Fibroblast of pulmonary artery (primary cell): ENCODE measurements at places on chromosomes 2 and 18.

DNA sequence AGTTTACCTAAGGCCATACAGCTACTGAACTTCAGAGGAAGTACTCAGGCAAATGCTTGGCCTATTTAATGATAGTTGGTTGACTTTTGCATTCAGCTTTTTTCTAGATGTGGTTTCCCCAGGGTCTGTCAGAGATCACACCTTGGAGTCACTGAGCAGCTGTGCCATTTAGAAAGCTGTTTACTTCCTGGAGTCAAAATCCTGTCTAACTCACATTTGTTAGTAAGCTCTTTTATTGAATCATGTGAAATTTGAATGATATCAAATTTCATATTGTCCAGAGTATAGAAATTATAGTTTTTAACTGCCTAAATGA lies 7.6 kb upstream of the TRIB2 start:
- DNase-seq = no peak

GRCh38 chr18:24734058-24734457 lies 273.6 kb downstream of the HRH4 start:
- no peak for DNase-seq

GRCh38 chr2:211435331-211435730 lies 878.9 kb downstream of the CPS1 start:
- DNase-seq = no peak

- no peak for DNase-seq
Observed at GRCh38 chr2:168090366-168091135, 156.8 kb downstream of the STK39 start.

DNA sequence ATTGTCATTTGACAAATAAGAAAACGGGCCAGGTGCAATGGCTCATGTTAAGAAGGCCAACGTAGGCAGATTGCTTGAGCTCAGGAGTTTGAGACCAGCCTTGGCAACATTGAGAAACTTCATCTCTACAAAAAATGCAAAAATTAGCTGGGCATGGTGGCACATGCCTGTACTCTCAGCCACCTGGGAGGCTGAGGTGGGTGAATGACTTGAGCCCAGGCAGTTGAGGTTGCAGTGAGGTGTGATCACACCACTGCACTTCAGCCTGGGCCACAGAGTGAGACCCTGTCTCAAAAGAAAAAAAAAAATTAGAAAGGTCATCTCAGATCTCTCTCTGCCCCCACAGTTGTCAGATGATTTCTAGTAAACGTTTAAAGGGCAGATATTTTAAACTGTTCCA lies 4.4 kb downstream of the SESTD1 start:
- no peak for DNase-seq

GRCh38 chr2:56483081-56483480 lies 299.3 kb downstream of the CCDC85A start:
- DNase-seq = no peak

DNA sequence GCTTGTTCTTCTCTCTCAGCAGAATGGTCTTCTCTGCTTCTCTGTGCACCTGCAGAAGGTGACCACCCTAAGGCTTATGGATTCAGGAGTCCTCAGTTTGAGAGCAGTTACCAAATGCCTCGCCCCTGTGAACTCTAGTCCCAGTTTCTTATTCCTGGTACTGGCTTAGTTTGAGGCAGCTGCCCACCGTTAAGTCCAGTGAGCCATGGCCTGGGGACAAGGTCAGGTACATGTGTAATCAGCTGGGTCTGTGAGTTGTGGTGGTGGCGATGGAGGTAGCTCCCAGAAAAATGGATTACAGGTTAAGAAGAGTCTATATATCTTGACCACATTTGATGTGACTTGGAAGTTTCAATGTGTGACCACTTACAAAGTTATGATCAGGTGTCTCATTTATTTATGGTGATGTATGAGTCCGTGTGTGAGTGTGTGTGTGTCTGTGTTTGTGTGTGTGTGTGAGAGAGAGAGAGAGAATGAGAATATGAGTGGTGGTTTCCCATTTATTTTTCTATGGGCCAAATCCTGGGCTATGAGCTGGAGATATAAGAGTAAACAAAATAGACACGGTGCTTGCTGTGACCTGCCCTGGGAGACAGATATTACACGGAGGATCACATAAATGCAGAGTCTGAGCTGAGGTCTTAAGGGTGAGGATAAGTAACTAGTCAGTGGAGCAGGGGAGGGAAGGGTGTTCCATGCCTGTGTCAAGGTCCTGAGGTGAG lies 13.0 kb upstream of the IL1RN start:
- DNase-seq = no peak

DNA sequence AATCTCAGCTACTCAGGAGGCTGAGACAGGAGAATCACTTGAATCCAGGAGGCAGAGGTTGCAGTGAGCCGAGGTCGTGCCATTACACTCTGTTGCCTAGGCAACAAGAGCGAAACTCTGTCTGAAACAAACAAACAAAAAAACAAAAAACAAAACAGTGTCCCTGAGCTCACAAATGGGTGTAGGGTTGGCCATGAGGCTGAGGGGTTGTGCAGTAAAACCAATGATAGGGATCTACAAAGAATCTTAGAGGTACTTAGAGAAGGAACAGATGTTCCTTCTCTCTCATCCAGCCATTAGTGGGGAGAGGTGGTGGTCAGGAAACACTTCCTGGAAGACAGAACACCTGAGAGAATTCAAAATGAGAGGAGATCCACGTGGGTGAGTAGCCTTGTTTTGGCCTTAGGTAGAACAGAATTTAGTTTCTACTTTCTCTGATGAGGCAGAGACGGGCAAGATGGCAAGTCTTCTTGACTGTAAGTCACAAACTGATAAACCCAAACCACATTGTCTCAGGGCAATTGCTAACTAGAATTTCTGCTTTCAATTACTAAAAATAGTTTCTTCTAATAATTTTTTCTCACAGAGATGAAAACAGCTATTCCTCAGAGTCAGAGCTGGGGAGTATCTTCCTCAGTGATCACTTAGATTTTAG lies 61.5 kb upstream of the PPM1B start:
- no peak for DNase-seq

DNA sequence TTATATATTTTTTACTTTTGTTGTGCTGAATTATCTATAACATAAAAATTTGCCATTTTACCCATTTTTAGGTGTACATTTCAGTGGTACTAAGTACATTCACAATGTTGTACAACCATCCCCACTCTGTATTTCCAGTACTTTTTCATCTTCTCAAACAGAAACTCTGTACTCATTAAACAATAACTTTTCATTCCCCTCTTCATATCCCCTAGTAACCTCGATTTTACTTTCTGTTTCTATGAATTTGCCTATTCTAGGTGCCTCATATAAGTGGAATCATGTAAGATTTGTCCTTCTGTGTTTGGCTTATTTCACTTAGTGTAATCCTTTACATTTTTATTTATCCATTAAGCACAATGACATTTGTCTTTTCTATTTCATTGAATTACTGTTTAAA lies 51.3 kb downstream of the GTF2A1L start:
- no peak for DNase-seq

DNA sequence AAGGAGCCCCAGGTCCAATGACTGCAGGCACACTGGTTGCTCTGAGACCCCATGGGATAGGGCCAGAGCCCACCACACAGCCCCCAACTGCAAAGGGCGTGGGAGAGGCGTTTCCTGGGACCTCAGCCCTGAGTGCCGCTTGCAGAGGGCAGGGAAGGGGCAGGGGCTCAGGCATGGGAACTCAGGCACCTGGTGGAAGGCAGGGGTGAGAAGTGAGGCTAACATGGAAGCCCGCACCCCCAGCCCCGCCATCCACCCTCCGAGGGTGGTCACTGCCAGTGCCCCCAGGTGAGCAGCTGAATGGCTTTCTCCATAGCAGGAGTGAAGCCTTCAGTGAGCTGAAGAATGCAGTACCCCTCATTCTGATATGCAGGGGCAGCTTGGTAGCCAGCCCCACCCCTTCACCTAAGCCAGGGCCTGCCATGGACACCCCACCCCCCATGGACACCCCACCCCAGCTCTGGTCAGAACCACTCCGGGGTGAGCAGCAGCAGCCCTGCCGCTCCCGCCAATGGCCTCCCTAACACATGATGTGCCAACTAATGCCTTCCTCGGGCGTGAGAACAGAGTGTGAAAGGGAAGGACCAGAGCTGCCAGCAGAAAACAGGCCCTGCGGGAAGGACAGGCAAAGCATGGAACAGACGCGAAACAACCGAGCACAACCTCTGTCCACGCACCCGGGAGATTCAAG lies 6.6 kb downstream of the KIF1A start:
- no peak for DNase-seq

DNA sequence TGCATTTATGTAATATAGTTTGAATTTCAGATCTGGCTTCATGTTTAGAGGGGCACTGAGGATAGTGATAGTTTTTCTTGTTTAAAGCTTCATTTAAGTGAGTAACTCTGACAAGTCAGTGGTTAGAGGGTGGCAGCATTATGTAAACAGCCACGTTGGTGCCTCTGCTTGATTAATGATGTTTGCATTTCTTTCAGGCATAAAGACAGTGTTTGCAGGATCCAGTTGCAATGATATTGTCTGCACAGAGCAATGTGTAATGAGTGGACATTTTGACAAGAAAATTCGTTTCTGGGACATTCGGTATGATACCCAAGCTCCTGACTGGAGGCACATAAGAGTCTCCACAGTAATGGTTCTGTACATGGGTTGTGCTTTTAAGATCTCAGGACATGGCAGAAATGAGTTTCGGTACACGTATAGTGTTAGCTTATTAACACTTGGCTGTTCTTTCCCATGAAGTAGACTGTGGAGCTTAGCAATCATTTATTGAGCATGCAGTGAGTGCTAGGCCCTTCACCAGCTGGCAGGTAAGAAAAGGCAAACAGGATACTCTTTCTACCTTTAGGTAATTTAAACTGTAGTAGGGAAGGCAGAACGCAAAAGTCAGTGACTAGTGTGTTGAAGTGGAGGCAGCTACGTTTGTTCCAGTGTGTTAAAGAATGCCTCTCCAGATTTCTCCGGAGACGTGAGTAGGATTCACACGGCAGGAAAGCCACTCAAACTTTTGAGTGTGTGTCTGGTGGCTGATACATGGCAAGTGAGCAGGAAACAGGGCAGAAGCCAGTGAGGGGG lies 17.4 kb upstream of the SAG start:
- no peak for DNase-seq

- no peak for DNase-seq
Observed at GRCh38 chr2:8054070-8054469, 627.8 kb upstream of the ID2 start.

GRCh38 chr2:136254681-136255080 lies 136.7 kb upstream of the CXCR4 start:
- DNase-seq = no peak

DNA sequence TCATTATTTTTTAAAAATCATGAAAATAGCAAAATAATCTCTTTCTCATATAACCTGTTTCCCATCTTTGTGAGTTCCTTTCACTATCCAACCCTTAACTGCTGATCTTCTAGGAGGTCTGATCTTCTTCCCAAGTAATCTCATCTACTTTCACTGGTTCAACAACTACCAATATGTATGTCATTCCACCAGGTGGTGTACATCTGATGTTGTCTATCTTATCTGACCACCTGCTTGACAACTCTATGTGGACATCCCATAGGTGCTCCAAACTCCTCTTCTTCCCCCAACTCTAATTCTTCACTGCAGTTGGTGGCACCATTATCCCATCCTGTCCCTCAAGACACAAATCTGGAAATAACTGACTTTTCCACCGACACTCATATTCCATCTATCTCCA lies 62.5 kb downstream of the FAM228A start:
- DNase-seq = no peak

GRCh38 chr2:75513616-75514170 lies 47.0 kb downstream of the EVA1A start:
- no peak for DNase-seq

GRCh38 chr18:48033790-48034650 lies 103.6 kb upstream of the SMAD2 start:
- peak; percentile 10 for DNase-seq

GRCh38 chr18:78390952-78391348 lies 588.7 kb upstream of the SALL3 start:
- DNase-seq = no peak

DNA sequence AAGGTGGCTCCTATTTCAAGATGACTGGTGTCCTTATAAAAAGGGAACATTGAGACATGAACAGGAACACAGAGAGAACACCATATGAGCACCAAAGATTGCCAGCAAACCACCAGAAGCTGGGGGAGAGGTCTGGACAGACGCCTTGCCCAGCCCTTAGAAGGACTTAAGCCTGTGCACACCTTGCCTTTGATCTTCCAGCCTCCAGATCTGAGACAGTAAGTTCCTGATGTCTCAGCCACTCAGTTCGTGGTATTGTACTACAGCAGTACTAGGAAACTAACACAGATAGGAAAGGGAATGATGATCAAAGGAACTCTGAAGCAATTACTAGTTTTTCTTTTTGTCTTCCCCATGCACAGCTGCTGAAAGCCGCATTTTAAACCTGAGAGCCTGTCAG lies 137.3 kb upstream of the FHL2 start:
- DNase-seq = no peak

DNA sequence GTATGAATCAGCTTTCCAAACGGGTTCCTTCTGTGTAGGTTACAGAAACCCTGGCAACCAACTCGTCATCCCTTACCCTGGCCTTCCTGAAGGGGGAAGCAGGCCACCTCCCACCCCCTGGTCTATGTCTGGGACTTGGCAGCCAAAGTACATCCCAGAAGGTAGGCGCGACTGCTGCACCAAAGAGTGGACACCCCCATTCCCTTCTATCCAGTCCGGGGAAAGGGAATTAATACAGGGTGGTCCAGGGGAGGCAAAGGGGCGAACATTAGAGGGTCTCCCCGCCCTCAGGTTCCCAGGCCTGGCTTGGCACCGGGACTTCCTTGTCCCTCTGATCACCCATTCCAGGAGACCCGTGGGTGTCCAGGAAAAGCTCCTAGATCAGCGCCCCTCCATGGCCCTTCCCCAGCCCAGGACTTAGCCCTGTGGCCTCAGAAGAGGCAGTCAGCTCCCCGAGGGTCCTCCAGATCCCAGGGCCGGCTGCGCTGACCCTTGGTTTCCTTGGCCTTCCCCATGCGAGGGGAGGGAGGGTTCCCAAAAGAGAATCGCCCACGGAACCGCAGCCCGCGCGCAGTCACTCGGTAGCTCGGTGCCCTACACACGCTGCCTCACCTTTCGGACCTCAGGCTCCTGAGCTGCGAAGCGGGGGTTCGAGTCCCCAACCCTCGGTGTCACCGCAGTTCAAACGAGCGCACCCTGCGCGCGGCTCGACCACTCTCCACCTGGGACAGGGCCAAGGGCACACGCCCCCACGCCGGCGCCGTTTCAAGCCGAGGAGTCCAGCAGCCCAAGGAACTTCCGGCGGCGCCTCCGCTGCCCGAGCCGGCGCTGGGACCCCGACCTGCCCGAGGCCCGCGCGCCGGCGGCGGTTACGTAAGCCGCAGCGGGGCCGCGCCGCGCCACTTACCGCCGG lies at the start of gene PER2:
Gene PER2, minus strand, starts transcription at position 874 of the 913 bp plus-strand sequence. CDS start 10,674 bp downstream, outside the sequence.
- DNase-seq = peak; percentile 81

GRCh38 chr2:234571620-234572407 lies 74.9 kb upstream of the ARL4C start:
- no peak for DNase-seq

DNA sequence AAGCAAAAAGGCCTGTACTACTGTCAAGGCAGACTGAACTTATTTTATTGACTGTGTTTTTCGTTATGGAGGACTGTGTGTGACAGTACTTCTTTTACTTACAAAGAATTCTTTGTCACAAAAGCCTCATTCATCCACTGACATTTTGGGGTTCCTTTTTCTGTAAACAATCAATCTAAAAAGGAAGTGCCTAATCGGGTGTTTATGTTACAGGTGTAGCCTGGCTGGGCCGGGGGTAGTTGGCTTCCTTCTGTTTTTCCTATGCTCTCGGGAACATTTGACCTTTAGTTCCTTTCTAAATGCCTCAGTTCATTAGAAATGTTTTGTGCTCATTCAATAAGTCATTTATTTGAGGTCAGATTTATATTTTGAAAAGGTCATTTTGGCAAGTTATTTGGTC lies 8.3 kb downstream of the ZCCHC2 start:
- DNase-seq = no peak
